ENCODE measurements at places on chromosomes 6 and 20.

DNA sequence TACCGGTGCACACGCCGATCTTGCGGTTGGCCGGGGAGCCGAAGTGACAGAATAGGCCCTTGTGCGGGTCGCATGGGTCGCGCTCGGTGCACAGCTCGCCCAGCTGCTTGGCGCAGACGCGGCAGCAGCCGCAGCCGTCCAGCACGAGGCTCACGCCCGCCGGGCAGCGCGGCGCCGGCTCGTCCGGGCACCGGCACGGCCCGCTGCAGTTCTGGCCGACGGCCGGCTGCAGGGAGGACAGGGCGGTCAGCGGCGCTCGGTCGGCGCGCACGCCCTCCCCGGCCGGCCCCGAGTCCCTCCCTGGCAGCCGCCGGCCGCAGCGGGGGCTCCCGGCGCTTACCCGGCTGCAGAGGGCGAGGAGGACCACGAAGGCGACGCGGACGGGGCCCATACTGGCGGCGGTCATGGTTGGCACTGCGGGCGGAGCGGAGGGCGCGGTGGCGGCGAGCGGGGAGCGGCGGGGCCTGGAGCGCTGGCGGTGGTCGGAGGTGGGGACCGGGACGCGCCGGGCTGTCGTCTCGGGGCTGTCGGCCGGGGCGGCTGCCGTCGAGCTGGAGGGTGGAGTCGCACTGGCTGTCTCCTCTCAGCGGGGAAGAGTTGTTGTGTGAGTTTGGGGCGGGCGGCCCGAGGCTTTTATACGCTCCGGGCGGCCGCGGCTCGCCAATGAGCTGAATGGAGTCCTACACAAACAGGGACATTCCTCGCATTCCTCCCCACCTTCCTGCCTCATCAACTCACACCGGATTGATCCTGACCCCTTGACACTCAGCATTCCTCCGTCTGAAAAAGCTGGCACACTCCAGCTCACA, at the start of gene CCN2:
TSS of gene CCN2 (minus strand) at position 606 of the 809 bp plus-strand sequence. CDS start at position 406, 200 bp downstream.
- no peak for DNase-seq

DNA sequence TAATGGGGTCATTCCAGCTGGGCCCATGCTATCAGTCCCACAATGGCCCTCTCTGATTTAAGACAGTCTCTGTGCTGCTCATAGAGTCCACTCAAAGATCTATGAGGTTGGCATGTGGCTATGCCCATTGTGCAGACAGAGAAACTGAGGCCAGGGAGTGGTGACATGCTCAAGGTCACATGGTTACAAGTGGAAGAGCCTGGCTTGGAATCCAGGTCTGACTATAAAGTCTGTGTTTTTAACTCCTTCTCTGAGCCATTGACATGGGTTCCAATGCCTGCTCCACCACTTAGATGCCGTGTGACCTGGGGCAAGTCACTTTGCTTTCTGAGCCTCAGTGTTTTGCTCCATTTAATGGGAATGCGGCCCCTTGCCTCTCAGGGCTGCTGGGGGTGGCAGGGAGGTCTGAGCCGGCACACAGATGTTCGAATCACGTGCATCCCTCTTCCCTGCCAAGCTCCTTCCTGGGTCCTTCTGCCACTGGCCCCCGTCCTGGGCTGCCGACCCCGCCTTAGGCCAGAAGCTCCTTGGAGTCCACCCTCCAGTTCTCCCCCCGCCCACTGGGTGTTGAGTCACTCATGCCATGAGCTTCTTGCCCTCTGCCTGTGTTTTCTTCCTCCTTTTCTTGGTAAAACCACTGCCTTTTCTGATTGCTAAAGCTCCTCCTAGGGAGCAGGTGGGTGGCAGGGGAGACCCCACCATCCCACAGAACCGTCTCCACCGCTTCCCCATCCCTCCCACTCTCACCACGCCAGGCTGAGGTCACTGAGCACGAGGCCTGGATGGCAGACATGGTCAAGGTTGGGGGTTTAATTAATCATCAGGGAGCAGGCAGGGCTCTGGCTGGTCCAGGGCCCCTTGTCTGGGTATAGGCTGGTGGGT, 35.7 kb downstream of the CEBPB start:
- DNase-seq: no peak

DNA sequence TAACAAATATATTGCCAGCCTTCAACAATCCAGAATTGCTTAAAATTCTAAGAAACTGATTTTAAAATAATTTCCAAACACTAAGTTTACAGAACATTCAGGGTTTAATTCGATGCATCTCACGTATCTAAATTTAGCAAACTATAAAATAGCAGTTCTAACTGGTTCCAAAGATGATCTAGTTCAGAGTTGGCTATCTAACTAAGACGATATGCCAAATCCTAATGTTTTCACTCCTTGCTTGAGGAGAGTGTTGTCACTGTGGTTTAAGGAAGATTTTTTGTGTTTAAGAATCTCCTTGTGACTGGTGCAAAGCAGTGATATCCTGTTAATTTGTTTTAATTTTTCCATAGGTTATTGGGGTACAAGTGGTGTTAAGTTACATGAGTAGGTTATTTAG, 311.5 kb upstream of the ID4 start:
- DNase-seq: no peak

- no peak for DNase-seq
Observed at GRCh38 chr20:62381202-62381797, 5.6 kb upstream of the RPS21 start.

- no peak for DNase-seq
Observed at GRCh38 chr6:129555206-129555832, 154.7 kb downstream of the ARHGAP18 start.

DNA sequence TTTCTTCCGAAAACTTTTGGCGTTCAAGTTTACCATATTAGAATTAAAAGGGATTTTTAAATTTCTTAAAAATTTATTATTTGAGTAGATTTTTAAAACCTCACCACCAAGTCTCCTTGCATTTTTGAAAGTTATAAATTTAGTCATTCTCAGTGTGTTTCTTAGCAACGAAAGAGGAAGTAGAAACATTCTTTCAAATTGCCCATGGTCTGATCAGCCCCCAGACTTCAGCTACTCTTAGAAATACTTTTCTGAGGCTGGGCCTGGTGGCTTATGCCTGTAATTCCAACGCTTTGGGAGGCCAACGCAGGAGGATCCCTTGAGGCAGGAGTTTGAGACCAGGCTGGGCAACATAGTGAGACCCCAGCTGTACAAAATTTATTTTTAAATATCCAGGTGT, 15.1 kb upstream of the RTF2 start:
- no peak for DNase-seq
